Neural crest cell (in vitro differentiated cells): ENCODE measurements at places on chromosomes 12 and 14. TPM values are rescaled to one million over a fixed set of nuclear protein-coding genes. Genes with fewer than 3 reads are reported as not detected.

- DNase-seq: no peak
- H3K27me3 ChIP-seq: peaks cover 4% of the 10 kb centered on the region
- no peaks in the 10 kb centered on the region for H3K36me3 ChIP-seq
- no peak overlapping the region for H3K27ac ChIP-seq
Measured at GRCh38 chr14:61516964-61517653, 178.2 kb upstream of the HIF1A start.

GRCh38 chr14:79735121-79735520 is 476.2 kb downstream of the DIO2 start:
- DNase-seq: no peak
- no peak overlapping the region for H3K4me3 ChIP-seq
- H3K36me3 ChIP-seq: peaks cover 10% of the 10 kb centered on the region
- H3K27me3 ChIP-seq: no peaks in the 10 kb centered on the region

- peaks cover 37% of the 10 kb centered on the region for H3K27me3 ChIP-seq
- H3K4me1 ChIP-seq: no peaks in the 10 kb centered on the region
- no peak overlapping the region for H3K4me3 ChIP-seq
- no peak overlapping the region for H3K27ac ChIP-seq
- H3K36me3 ChIP-seq: no peaks in the 10 kb centered on the region
Measured at GRCh38 chr12:113689047-113689610, 217.5 kb upstream of the LHX5 start.

Gene COL2A1
- 384 and 386 TPM in 2 replicates for total RNA-seq
